Naive B cell (primary cell): ENCODE measurements at places on chromosomes 7 and 10. TPM values are rescaled to one million over a fixed set of nuclear protein-coding genes. Genes with fewer than 3 reads are reported as not detected.

GRCh38 chr10:12511651-12512050, 162.3 kb downstream of the CAMK1D start:
- no peak for DNase-seq

The IGFBP3 gene
- polyA plus RNA-seq: not detected

The AMPH gene
- polyA plus RNA-seq: not detected

DNA sequence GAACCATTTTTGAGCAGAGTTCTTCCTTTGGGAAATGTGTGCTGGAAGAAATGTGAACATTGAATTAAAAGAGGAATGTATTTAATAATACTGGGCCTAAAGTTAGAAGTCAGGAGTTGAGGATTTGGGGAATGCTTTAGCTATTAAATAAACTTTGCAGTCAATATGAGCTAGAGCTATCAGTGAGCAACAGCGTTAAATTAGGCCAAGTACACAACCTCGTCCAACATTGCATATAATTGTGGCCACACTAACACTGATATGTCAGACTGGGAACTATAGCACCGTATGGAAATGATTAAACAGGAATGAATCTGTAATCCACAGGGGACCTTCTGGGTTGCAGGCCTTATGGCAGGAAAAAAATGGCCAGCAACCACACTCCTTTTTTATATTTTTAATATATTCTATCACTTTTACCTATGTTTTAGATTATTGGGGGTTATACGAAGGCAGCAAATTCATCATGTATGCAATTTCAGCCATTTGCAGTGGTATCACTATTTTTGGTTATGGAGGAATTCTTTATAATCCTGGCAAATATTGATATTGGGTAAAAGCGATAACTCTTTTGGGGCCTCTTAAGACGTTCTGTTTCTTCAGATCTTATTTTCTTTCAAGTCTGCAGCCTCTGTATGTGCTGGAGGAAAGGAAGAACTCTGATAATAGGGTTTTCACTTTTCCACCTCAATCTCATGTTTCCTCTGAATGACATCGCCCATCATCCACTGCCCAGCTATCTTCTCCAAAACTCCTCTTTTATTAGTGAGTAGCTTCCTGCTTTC, 236.3 kb upstream of the PLXDC2 start:
- DNase-seq: no peak
